ENCODE measurements at places on chromosomes 3 and 15.

GRCh38 chr3:29441422-29441821, 160.6 kb downstream of the RBMS3 start:
- no peak for DNase-seq

- DNase-seq = no peak
Observed at GRCh38 chr15:61130950-61131942, 97.9 kb downstream of the RORA start.

DNA sequence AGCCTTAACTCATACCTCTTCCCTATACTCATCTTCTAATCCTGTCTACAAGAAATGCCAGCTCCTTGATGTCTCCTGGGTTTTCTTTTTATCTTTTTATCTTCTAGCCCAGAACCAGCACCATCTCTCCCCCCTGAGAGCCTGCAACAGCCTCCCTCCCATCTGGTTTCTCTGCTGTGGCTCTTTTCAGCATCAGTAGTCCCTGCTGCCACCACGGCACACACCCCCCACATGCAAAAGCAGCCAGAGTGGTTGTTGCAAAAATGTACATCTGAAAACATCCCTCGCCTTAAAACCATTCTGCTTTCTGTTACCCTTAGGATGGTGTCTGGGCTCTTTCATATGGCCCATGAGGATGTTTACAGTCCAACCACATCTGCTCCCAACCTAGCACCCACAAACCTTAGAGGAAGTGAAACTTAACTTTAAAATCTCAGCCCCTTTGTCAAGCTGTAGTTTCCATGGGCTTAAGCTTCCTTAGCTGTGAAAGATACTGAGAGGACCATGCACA, 775 bp downstream of the TTC21A start:
- peak; percentile 51 for DNase-seq

- DNase-seq = no peak
Observed at GRCh38 chr3:87272718-87273341, 3.6 kb downstream of the POU1F1 start.

All from hippocampal formation (tissue), 2 donors.